Nucleus accumbens (tissue), 56 donors: ENCODE measurements at places on chromosomes 12 and 14.

DNA sequence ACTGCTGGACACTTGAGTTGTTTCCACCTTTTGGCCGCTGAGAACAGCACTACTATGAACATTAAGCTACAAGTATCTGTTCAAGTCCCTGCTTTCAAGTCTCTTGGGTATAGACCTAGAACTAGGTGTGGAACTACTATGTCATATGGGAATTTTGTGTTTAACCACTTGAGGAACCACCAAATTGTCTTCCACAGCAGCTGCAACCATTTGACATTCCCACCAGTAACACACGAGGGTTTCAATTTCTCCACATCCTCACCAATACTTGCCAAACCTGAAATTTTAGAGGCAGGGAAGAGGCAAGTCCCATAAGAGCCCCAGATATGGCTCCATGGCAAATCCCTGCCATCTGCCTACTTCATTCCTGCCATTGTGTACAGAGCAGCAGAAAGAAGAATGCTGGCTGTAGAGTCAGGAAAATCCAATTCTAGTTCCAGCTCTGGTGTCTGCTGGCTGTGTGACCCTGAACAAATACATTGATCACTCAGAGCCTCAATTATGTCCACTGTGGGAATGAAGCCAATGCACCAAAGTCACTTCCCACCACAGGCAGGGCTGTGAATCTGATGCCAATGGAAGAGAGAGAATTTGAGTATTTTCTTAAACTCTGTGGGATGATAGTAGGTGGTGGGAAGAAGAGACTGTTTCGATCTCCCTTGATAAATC, 17.8 kb downstream of the PITPNM2 start:
- no peak for DNase-seq

DNA sequence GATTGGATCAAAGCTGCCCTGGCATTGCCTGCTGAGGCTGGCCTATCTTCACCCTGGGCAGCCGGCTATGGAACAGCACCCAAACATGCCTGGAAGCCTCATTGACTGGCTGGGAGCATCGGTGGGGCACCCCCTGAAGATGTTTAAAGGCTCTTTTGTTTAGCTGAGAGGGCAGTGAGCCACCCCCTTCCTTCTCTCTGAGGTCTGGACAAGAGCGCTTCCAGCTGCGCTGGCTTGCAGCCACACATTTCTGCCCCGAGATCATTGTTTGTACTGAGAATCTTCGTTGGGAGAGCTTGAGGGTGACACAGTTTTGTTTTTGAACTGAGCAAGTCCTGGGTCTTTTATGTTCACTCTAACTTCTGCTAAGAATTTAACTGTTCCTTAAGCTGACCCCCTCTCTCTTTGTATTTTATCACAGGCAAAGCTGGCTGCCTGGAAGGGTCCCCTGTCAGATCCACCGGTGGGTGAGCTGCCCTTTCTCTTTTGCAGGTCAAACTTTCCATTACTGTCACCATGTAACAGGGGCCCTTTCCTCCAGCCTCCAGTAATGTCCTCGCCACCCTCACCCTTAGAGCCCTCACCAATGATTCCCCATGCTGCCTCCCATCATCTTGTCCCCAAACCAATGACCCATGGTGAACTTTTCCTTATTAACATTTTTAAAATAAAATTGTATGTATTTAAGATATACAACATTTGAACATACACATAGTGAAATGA, 212.2 kb downstream of the KIF26A start:
- peak; percentile 88 for DNase-seq

DNA sequence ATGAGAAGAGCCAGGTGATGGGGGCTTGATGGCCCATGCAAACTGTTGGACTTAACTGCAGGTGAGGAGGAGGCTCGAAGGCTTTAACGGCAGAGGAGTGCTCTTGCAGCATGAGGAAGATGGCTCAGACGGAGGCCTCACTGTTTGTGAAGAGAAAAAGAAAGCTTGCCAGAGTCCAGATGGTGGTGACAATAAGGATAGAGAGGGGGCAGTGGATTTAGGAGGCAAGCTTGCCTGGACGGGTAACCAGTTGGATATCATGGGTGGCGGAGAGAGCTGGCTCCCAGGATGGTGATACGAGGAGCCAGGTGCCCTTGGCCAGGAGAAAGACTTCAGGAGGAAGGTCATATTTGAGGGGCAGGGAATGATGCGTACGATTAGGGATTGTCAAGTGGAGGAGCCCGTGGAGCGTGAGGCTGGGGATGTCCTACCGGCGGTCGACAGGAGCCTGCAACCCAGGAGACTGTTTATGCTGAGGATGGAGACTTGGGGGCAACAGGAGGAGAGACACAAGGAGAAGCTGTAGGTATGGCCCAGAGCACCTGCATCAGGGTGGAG, 71.8 kb downstream of the CACNA1C start:
- no peak for DNase-seq

- no peak for DNase-seq
These were observed 16.1 kb downstream of the TAMALIN start for GRCh38 chr12:52022841-52023181.

GRCh38 chr14:58919217-58919616, 269.2 kb upstream of the DAAM1 start:
- no peak for DNase-seq

- no peak for DNase-seq
These were observed 154.5 kb downstream of the MON2 start for GRCh38 chr12:62621101-62621638.

GRCh38 chr14:84622357-84622756, 907.6 kb upstream of the FLRT2 start:
- DNase-seq = no peak

DNA sequence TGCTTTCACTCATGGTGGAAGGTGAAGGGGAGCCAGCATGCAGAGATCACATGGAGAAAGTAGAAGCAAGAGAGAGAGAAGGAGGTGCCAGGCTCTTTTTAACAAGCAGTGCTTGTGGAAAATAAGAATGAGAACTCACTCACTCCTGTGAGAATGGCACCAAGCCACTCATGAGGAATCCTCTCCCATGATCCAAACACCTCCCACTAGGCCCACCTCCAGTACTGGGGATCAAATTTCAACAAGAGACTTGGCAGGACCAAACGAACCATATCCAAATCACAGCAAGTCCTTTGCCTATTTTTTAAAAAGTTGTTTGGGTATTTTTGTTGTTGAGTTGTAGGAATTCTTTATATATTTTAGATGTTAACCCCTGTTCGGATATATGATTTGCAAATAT, 245.9 kb upstream of the ARID2 start:
- DNase-seq = no peak

- no peak for DNase-seq
These were observed 94.2 kb upstream of the FGD4 start for GRCh38 chr12:32305163-32305562.

DNA sequence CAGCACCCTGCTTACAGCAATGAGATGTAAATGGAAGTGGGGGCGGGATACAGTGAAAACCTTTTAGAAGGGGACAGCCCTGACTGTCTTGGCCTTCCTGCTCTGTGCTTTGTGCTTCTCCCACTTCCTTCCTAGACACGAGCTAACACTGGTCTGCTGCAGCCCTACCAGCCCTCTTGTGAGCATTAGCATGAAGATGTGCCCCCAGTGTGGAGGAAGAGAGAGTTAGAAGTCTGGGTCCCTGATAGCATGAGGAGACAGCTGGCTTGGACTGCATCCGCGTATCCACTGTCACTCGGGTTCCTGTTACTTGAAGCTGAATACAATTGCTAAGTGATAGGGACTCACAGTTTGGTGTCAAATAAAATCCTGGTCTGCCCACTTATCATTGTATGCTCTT, 248.1 kb upstream of the SOX5 start:
- no peak for DNase-seq

GRCh38 chr14:104076743-104077142, 8.8 kb upstream of the ASPG start:
- no peak for DNase-seq

DNA sequence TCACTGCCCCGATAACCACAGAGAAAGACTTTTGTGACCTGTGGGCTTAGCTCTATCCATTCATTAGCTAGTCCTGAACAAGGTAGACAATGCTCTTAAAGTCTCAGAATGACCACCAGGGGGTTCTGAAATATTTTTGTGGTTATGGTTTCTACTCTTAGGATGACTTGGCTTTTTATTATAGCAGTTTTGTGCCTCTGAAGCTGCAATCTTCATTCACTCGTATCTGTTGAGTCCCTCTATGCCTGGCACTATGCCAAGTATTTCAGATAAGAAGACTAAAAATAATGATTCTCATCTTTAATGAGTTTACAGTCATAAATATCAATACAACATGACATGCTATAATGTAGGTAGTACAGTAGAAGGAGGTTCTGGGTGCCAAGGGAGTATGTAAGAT, 130.8 kb upstream of the TRHDE start:
- no peak for DNase-seq

GRCh38 chr12:11941606-11942337, 129.0 kb upstream of the BCL2L14 start:
- DNase-seq = no peak

GRCh38 chr14:103697603-103698379, 17.5 kb downstream of the XRCC3 start:
- no peak for DNase-seq

DNA sequence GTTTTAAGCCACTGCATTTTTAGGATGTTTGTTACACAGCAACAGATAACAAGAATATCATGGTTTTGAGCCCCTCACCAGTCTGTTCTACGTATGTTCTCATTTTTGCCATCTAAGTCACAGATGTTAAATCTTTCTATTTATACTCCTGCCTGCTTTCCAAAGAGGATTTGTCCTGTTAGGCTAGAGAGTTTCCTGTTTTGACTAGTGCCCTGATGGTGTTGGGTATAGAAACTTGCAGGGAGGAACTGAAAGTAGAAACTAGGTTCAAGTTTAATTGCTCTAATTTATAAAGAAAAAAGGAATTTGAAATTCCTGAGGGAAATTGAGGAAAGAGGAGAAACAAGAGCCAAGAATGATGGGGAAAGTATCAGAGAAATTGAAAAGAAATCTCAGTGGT, 74.4 kb upstream of the COCH start:
- no peak for DNase-seq

- no peak for DNase-seq
These were observed 156.4 kb downstream of the ESR2 start for GRCh38 chr14:64137657-64138290.

DNA sequence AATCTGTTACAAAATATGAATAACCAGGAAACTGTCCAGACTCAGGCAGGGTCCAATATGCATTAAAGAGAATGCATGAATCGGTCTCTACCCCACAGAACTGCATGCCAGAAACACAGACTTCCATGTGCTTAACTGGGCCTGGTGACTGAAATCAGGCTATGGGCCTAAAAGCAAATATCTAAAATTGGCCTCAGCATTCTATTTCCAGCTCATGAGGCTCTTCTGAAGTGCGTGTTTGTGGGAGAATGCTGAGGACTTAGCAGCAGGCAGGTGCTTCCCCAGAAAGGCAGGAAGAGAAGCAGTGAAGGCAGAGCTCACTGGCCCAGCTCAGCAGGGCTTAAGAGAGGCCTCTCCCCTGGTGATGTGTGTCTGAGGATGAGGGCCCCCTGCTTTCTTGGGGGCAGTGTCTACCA, 48.5 kb downstream of the ADGRD1 start:
- no peak for DNase-seq

DNA sequence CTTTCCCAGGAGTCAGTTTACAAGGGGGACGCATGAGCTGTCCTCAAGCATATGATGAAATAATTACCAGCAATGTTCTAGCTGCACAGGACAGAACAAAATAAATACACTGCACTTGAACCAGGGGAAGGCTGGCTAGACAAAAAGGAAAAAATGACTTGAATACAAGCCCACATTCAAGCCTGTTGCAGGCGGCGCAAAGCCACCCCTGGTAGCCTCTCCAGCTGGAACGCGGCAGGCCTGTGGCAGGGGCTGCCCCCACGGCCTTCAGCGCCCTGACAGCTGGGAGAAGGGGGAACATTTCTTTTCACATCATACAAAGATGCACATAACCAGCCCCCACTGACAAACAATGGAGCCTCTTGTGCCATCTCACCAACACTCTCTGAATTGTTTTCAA, 57.1 kb downstream of the TRAFD1 start:
- peak; percentile 88 for DNase-seq

DNA sequence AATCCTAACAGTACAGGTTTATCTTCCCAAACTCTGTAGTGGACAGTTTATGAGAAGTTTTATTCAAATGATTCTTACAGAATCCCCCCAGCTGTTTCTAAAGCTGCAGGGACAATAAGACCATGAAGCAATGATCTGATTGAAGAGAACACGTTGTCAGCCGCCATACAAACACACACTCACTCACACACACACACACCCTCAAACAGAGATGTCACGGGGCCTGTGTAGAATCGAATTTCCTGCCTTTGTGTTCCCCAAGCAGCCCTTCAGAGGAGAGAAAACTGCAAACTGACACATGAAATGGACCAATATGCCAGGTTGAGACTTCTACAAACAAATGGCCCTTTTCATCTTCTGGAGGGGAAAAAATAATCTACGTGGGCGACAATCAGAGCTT, 80.5 kb upstream of the TBX3 start:
- DNase-seq = no peak

- DNase-seq = no peak
These were observed 406.1 kb upstream of the PDE3A start for GRCh38 chr12:19962192-19962591.

GRCh38 chr14:94663965-94664704, 51.9 kb downstream of the SERPINA3 start:
- DNase-seq = no peak

GRCh38 chr12:46752396-46752795, 73.4 kb downstream of the SLC38A4 start:
- no peak for DNase-seq

DNA sequence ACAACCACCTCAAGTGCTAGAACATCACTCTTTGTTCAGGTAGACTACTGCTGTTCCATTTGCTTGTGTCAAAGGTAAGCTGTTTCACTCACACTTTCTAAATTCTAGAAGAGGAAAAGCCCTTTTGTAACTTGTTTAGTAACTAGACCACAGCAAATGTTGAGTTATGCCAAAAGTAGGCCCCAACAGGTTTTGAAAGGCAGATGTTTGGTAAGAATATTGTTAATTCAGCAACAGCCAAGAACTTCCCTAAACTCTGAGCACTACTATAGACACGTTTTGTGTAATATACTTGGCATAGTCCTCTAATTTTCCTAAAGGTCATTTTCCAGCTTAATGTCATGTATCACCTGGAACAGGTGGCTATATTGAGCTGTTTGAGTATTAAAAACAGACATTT, 79.0 kb downstream of the DCAF5 start:
- DNase-seq = no peak

- DNase-seq = no peak
These were observed 16.3 kb downstream of the SPX start for GRCh38 chr12:21542403-21542802.

DNA sequence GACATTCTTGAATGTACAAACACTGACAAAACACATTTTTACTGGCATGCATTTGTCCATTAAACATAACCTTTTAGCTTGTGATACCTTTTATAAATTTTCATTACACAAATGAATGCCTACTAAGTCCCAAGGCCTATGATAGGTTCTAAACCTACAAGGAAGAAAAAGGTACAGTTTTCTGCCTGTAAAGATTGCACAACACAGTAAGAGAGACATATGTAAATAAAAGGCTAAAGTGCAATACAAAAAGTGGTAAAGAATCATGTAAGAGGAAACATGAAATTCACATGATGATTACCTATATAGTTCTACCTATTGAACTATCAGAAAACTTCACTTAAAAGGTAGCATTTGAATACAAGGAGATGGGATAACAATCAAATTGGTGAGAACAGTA, 14.6 kb upstream of the ARID4A start:
- DNase-seq = no peak

- no peak for DNase-seq
These were observed 56.6 kb downstream of the KIF21A start for GRCh38 chr12:39386335-39386734.
